ENCODE measurements at places on chromosomes 12 and 14. TPM values are rescaled to one million over a fixed set of nuclear protein-coding genes. Genes with fewer than 3 reads are reported as not detected.
A peak's percentile ranks its signal among the peaks of the same experiment; 100 is the strongest.

- H3K27ac ChIP-seq = no peak overlapping the region
- no peaks in the 10 kb centered on the region for H3K36me3 ChIP-seq
- DNase-seq = no peak
- no peaks in the 10 kb centered on the region for H3K27me3 ChIP-seq
- no peak overlapping the region for H3K4me3 ChIP-seq
- H3K4me1 ChIP-seq = peaks cover 7% of the 10 kb centered on the region
Observed at GRCh38 chr14:72742838-72743195, 151.1 kb downstream of the DPF3 start.

DNA sequence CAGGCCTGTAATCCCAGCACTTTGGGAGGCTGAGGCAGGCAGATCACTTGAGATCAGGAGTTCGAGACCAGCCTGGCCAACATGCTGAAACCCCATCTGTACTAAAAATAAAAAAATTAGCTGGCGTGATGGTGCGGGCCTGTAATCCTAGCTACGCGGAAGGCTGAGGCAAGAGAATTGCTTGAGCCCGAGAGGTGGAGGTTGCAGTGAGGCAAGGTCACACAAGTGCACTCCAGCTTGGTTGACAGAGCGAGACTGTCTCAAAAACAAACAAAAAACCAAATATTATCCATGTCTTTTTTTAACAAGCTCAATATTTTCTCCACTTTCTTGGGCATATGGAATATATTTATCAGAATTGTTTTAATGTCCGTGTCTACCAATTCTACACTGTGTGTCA, 89.6 kb downstream of the LMNTD1 start:
- no peak overlapping the region for H3K4me3 ChIP-seq
- no peaks in the 10 kb centered on the region for H3K4me1 ChIP-seq
- no peaks in the 10 kb centered on the region for H3K36me3 ChIP-seq
- no peak overlapping the region for H3K27ac ChIP-seq

GRCh38 chr14:105155681-105156413, 12.7 kb downstream of the JAG2 start:
- no peak overlapping the region for H3K27ac ChIP-seq
- H3K4me3 ChIP-seq = no peak overlapping the region
- no peak for DNase-seq
- H3K27me3 ChIP-seq = peaks cover 5% of the 10 kb centered on the region
- no peaks in the 10 kb centered on the region for H3K4me1 ChIP-seq

DNA sequence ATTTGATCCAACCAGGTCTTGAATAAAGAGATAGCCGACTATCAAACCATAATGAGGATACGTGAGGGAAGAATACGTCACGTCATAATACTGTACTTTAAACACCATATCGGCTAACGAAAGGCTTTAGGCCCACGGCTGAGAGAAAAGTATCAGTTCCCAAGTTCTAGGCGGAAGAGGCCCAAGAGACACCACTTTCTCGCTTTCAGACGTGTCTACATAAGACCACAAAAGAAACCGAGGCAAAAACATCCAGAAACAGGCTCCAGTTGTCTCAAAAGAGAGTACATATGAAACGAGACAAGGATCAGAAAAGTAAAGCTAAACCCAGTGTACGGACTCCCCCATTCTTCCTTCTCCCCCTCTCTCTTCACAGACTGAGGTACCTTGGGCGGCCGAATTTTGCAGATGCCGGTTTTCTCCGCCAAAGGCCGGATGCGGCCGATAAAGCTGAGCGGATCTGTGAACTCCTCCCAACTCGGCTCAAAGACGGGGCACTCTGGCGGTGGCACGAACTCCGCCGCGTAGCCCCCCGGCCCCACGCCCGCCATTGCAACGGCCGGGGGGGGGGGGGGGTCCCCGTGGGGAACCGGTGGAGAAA, 479 bp downstream of the KDM5A start:
- peak overlapping the region; percentile 28 for H3K4me3 ChIP-seq
- no peaks in the 10 kb centered on the region for H3K36me3 ChIP-seq
- peak overlapping the region; percentile 90 for H3K27ac ChIP-seq
- no peaks in the 10 kb centered on the region for H3K27me3 ChIP-seq

GRCh38 chr14:25750436-25750835, 700.5 kb upstream of the STXBP6 start:
- no peaks in the 10 kb centered on the region for H3K36me3 ChIP-seq
- H3K4me1 ChIP-seq = no peaks in the 10 kb centered on the region
- H3K4me3 ChIP-seq = no peak overlapping the region
- no peaks in the 10 kb centered on the region for H3K27me3 ChIP-seq

DNA sequence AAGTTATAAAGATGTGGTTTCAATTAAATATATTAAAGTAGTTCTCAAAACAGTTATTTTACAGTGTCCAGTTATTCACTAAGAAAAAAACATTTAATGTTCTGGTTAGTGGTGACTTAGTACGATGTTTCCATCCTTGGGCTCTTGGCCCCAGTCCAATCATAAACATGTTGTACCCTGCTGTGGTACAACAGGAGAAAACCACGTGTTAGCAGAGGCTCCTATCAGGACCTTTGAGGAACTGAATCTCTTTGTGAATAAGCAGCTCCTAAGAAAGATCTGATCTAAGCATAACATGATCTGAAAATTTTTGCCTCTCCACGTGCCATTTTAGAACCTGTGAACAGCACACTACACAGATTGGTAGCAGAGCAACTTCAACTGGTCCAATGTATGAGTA, 234.0 kb downstream of the SYT1 start:
- H3K27me3 ChIP-seq = no peaks in the 10 kb centered on the region
- no peaks in the 10 kb centered on the region for H3K4me1 ChIP-seq
- H3K27ac ChIP-seq = no peak overlapping the region
- DNase-seq = no peak

DNA sequence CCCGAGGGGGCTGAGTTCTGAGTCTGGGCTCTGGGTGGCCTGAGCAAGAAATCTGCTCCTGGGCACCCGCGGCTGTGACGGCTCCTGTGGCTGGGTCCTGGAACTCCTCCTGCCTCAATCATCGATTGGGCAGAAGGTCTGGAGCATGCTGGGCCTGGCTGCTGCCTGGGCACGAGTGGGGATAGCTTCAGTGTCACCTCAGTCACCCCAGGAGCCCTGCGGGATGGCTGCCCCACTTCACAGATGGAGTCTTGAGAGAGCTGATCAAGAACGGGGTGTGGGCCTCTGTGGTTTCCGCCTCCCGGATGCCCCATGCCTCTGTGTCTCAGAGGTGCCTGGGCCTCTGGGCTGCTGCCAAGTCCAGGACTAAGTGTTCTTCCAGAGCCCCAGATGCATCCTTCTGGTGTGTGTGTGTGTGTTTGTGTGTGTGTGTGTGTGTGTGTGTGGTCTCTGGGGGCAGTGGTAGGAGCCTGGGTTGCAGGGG, 185.6 kb upstream of the C14orf180 start:
- no peaks in the 10 kb centered on the region for H3K36me3 ChIP-seq
- H3K4me3 ChIP-seq = no peak overlapping the region
- peak; percentile 62 for DNase-seq
- H3K4me1 ChIP-seq = no peaks in the 10 kb centered on the region
- H3K27ac ChIP-seq = no peak overlapping the region

DNA sequence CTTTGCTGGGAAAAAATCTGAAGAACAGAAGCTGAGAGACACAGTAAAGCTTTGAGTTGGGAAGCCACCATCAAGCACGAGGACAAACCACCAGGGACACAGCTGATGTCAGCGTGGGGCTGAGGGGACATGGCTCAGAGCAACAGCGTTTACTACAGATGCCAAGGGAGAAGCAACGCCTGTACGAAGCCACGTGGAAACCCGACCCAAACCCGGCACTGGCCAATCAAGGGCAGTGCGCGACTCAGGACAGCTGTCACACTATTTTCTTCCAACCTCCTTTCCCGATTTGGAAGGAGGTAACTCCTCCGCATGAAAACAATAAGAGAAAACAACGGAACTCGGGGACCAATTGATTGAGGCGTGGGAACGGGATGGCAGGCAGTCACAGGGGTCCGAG, 20.2 kb upstream of the CHGA start:
- H3K27ac ChIP-seq = no peak overlapping the region
- no peaks in the 10 kb centered on the region for H3K4me1 ChIP-seq
- H3K4me3 ChIP-seq = no peak overlapping the region
- DNase-seq = no peak
- no peaks in the 10 kb centered on the region for H3K36me3 ChIP-seq

DNA sequence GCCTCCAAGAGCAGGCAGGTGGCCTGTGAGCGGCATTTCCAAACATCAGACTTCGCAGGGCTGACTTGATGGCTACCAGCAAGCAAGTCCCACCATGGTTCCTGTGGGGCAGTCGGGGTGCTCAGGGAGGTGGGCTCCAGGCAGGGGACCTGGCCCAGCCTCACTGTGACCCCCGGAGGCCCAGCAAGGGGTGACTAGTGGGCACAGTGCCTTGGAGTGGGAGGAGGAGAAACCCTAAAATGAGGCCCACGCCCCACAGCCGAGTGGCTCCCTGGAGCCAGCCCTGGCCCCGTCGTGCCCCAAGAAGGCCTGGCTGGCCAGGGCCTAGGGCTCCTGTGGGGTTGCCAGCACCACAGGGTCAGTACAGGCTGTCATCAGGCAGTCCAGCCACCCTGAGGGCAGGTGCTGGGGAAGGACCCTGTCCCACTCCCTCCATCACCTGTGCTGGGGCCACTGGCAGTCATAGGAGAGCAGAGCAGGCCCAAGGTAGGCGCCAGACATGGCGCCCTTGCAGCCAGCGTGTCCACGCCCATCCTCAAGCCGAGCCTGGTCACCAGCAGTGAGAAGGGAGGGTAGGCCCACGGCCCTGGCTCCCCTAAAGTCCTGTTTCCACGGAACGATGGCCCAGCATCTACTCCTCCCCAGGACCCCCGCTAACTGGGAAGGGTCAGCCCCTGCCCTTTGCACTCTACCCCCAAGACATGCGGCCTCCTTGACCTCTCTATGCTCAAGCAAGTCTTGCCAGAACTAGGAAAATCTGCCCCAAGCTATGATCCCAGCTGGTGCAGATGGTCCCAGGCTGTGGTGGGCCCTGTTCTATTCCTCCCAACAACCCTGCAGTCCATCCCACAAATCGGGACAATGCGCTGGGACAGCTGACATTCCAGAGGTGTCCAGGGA, 144.2 kb upstream of the C14orf180 start:
- H3K27ac ChIP-seq = no peak overlapping the region
- DNase-seq = no peak
- no peaks in the 10 kb centered on the region for H3K27me3 ChIP-seq
- H3K36me3 ChIP-seq = no peaks in the 10 kb centered on the region
- peaks cover 13% of the 10 kb centered on the region for H3K4me1 ChIP-seq

GRCh38 chr12:104439137-104439536, 17.6 kb upstream of the CHST11 start:
- no peaks in the 10 kb centered on the region for H3K36me3 ChIP-seq
- no peaks in the 10 kb centered on the region for H3K27me3 ChIP-seq
- no peaks in the 10 kb centered on the region for H3K4me1 ChIP-seq
- no peak overlapping the region for H3K4me3 ChIP-seq

DNA sequence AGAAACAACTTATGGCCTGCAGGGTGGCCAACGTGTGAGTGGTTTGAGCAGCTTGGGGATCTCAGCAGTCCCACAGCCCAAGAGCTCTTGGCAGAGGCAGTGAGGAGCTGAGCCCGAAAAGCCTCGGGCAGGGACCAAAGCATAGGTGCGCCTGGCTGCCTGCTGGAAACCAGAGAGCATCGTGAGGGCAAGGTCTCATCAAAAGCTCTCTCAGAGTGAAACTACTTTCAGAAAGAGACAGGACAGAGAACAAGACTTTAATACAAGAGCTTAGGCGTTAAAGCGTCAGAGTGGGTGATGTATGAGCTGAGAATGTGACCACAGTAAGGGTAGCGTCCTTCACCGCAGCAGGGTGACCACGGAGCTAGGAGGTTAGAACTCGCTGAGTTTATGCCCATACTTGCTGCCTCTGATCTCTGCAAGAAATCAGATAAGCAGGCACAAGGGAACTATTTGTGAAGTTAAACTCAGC, 30.8 kb downstream of the LGMN start:
- H3K4me1 ChIP-seq = no peaks in the 10 kb centered on the region
- H3K27me3 ChIP-seq = no peaks in the 10 kb centered on the region
- DNase-seq = no peak
- no peak overlapping the region for H3K4me3 ChIP-seq
- no peaks in the 10 kb centered on the region for H3K36me3 ChIP-seq

- H3K4me3 ChIP-seq = no peak overlapping the region
- no peak for DNase-seq
- H3K27me3 ChIP-seq = no peaks in the 10 kb centered on the region
- no peaks in the 10 kb centered on the region for H3K4me1 ChIP-seq
- H3K27ac ChIP-seq = no peak overlapping the region
Observed at GRCh38 chr12:104952816-104953215, 5.3 kb downstream of the SLC41A2 start.

DNA sequence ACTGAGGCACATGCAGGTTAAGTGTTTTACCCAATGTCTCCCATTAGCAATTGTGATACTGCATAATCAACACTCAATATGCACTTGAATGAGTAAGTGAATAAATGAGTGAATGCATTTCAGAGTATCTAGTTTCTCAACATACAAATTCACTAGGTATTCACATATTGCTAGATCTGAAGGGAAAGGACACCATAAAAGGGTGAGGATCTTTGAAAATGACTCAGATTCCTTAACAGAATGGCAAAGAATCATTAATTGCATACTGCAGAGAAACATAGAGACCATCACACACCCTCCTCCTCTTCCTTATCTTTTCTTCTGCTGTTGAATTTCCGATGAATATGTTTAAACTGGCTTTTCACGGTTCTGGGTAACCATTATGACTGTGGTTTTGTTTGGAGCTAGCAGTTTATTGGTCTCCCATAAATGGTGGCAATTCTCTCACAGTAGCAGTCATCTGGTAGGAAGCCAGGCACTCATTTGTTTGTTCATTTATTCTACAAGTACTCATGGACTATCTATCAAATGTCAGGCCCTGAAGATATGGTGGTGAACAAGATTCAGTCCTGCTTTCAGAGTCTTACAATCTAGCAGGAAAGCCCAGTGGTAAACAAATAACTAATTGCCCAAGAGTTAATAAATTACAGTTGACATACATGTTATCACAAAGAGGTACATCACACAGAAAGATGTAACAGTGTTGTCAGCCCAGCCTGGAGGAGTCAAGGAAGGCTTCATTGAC, 70.2 kb downstream of the LLPH start:
- DNase-seq = no peak
- no peaks in the 10 kb centered on the region for H3K4me1 ChIP-seq
- H3K4me3 ChIP-seq = no peak overlapping the region
- H3K36me3 ChIP-seq = no peaks in the 10 kb centered on the region

DNA sequence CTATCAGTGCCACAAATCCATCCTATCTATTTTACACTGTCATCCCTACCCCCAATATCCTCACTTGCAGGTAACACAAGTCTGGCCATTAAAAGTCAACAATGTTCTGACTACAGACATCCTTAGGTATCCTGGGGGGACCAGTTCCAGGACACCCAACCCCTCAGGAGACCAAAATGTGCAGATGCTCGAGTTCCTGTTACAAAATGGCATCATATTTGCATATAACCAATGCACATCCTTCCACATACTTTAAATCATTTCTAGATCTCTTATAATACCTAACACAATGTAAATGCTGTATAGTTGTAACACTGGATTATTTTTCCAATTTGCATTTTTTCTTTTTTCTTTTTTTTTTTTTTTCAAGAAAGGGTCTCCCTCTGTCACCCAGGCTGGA, 6.9 kb downstream of the SYCP3 start:
- H3K4me3 ChIP-seq = no peak overlapping the region
- no peaks in the 10 kb centered on the region for H3K4me1 ChIP-seq
- H3K36me3 ChIP-seq = no peaks in the 10 kb centered on the region
- no peak overlapping the region for H3K27ac ChIP-seq
- no peaks in the 10 kb centered on the region for H3K27me3 ChIP-seq
- no peak for DNase-seq

ZNF891 gene
- 1.2 TPM for polyA plus RNA-seq

NOS1 gene
- polyA plus RNA-seq = under 0.01 TPM

RITA1 gene
- 18.6 TPM for polyA plus RNA-seq

P2RX7 gene
- polyA plus RNA-seq = 10.5 TPM

KCNJ8 gene
- polyA plus RNA-seq = 10.6 TPM

RNF212B gene
- not detected for polyA plus RNA-seq

MYF6 gene
- polyA plus RNA-seq = not detected

PTCSC3 gene
- not detected for polyA plus RNA-seq

PIWIL1 gene
- polyA plus RNA-seq = 0.11 TPM

FOXN4 gene
- not detected for polyA plus RNA-seq

Measured in adrenal gland (tissue), 19 donors.